Activated CD4-positive, alpha-beta T cell treated with anti-CD3 and anti-CD28 coated beads, Interleukin-2, amount 10 ng/mL, durations not matched to agents 7 days and 5 days (primary cell): ENCODE measurements at places on chromosomes 5 and 9. TPM values are rescaled to one million over a fixed set of nuclear protein-coding genes. Genes with fewer than 3 reads are reported as not detected.
A peak's percentile ranks its signal among the peaks of the same experiment; 100 is the strongest.

DNA sequence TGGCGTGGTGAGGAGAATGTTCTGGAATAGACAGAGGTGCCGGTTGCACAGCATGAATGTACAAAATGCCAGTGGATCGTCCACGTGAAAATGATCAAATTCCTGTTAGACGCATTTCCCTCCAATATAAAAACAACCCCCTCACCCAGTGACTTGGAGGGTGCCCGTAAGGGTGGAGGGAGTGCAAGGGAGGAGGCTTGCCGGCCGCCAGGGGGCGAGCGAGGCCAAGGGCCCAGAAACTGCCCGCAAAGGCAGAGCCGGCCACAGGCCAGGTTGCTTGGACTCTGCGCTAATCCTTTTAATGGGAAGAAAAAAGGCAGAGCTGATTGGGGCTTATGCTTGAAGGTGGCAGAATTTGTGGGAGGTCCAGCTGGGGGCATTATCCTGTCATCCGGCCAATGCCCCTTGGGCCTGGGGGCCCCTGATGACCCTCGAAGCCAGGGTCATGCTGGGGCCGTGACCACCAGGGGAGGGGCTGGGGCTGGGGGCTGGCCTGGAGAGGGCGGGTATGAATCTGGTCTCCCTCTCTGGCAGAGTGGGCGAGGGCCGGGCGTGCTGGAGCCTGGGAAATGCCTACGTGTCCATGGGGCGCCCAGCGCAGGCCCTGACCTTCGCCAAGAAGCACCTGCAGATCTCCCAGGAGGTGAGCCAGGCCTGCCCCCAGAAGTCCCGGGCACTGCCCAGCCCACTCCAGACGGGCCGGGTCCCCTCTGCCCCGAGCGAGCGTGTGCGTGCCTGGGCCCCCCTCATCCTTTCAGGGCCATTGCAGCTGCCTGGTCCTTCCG, 12.0 kb downstream of the GPSM1 start:
- H3K27me3 ChIP-seq = no peaks in the 10 kb centered on the region
- peaks cover 1% of the 10 kb centered on the region for H3K4me1 ChIP-seq
- no peaks in the 10 kb centered on the region for H3K36me3 ChIP-seq
- H3K27ac ChIP-seq = no peak overlapping the region
- peak; percentile 24 for DNase-seq
- H3K4me3 ChIP-seq = no peak overlapping the region

DNA sequence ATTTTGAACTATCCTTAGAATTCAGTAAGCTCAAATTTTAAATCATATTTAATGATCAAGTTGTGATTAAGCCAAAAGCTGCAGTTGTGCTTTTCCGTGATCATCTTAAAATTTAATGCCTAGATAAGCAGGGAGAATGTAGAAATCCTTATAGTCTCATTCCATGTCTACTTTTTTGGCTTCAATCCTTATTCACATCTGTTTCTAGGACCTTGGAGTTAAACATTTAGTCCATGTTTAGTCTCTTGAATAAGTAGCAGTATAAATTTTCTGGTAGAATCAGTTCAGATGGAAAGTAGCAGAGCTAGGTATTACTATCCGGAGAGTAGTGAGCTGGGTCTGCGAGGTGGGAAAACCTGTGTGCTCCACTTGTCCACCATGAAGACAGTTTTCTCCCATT, 59.3 kb upstream of the RIOK2 start:
- H3K4me1 ChIP-seq = no peaks in the 10 kb centered on the region
- no peaks in the 10 kb centered on the region for H3K27me3 ChIP-seq
- no peak overlapping the region for H3K4me3 ChIP-seq
- H3K36me3 ChIP-seq = no peaks in the 10 kb centered on the region
- H3K27ac ChIP-seq = no peak overlapping the region

- peaks cover 26% of the 10 kb centered on the region for H3K4me1 ChIP-seq
- H3K36me3 ChIP-seq = peaks cover 34% of the 10 kb centered on the region
- no peaks in the 10 kb centered on the region for H3K27me3 ChIP-seq
- no peak overlapping the region for H3K4me3 ChIP-seq
- DNase-seq = no peak
Observed at GRCh38 chr5:137994556-137994955, 38.3 kb downstream of the FAM13B start.

DNA sequence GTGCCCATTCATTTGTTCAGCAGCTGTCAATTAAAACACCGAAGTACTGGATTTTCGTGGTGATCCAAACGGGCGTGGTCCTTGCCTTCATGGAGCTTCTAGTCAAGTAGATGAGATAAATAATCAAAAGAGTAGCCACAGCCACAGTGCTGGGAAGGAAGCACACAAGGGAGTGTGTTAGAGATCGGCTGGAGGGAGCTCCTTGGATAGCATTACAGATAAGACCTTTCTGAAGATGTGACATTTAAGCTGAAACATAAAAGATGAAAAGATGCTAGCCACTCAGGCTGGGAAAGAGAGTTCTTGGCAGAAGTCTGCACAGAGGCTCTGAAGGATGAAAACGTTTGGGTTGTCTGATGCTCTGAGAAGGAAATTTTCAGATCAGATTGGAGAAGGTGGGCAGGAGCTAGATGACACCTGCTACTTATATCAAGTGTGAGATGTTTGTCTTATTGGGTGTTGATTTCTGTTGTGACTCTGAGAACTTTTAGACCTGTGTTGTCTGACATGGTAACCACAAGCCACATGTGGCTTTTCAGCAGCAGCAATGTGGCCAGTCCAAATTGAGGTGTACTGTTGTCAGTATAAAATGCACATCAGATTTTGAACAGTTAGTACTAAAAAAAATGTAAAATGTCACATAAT, 123.9 kb downstream of the TLE4 start:
- peaks cover 37% of the 10 kb centered on the region for H3K4me1 ChIP-seq
- peaks cover 13% of the 10 kb centered on the region for H3K36me3 ChIP-seq
- peak overlapping the region; percentile 10 for H3K4me3 ChIP-seq

DNA sequence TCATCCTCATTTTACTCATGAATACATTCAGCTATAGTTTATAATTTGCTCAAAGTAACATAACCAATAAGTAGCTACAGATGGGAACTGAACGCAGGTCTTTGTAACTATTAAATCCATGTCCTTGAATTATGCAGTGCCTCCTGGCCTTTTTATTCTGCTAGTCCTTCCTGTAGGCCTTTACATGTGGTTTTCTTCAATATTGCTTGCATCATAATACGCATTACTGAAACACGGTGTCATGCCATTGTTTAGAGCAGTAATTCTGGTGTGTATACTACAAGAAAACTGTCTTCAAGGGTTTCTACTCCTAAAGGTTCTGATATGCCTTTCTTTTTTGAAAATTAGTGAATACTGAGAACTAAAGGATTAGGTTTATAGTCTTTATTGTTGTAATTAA, 20.7 kb downstream of the CWC27 start:
- no peak overlapping the region for H3K4me3 ChIP-seq
- DNase-seq = no peak
- H3K36me3 ChIP-seq = peaks cover 10% of the 10 kb centered on the region
- H3K27me3 ChIP-seq = no peaks in the 10 kb centered on the region
- H3K4me1 ChIP-seq = peaks cover 9% of the 10 kb centered on the region

GRCh38 chr9:16873126-16873802, 2.8 kb upstream of the BNC2 start:
- H3K4me1 ChIP-seq = peaks cover 5% of the 10 kb centered on the region
- no peak overlapping the region for H3K27ac ChIP-seq
- DNase-seq = no peak
- H3K4me3 ChIP-seq = no peak overlapping the region

VCP gene
- total RNA-seq = 238 TPM

PRDM9 gene
- not detected for total RNA-seq

RICTOR gene
- total RNA-seq = 48.1 TPM

NMUR2 gene
- not detected for total RNA-seq
